Activated T-cell treated with anti-CD3 and anti-CD28 coated beads, Interleukin-2, amount 50 U/mL, for 72 hours (primary cell): ENCODE measurements at places on chromosomes 1 and 21. TPM values are rescaled to one million over a fixed set of nuclear protein-coding genes. Genes with fewer than 3 reads are reported as not detected.

DNA sequence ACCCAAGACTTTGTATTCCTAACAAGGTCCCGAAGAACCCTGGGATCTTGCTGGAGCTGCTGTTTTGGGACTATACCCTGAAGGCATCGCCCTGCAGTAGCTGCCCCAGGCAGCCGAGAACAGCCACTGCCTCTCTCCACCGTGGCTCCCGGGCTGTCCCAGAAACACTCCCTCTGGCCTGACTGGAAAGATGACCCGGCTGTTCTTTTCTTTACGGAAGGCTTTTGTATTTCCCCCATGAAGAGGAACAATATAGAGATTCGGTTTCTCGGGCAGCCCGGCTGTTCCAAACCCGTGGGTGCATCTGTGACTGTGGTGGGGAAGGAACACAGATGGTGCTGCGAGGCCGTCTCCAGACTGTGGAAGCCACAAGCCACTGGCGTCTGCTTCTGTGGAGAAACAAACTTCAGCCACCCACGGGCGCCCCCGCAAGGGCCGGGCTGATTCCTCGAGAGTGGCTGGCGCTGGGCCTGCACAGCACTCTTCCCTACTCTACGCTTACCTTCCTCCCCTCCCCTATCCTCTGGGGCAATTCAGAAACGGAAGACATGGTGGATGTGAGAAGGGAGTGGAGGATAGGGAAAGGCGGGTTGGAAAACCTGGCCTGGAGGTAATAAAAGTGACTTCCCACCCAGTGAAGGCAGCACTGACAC, 33.7 kb upstream of the VASH2 start:
- no peak for DNase-seq

- H3K4me1 ChIP-seq: no peaks in the 10 kb centered on the region
- H3K27me3 ChIP-seq: no peaks in the 10 kb centered on the region
- H3K4me3 ChIP-seq: no peak overlapping the region
- H3K27ac ChIP-seq: no peak overlapping the region
- no peak for DNase-seq
- no peaks in the 10 kb centered on the region for H3K36me3 ChIP-seq
These were observed 737.6 kb downstream of the PLA2G4A start for GRCh38 chr1:187566354-187566753.

DNA sequence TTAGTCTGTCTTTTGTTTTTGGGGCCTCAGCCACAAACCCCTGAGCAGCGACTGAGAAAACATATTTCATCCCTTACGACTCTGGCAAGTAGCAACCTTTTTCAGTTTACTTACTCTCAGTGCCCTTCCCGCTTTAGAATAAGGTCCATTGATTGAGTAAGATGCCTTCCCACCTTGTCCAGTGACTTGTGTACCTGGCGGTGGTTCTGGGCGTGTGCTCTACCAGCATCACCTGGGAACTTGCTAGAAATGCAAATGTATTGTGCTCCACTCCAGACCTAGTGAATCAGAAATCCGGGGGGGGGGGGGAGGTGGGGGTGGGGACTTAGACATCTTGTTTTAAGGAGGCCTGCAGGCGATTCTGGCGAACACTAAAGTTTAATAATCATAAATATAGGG, 72.1 kb downstream of the S1PR1 start:
- no peak for DNase-seq
- peaks cover 66% of the 10 kb centered on the region for H3K4me1 ChIP-seq
- no peaks in the 10 kb centered on the region for H3K27me3 ChIP-seq
- H3K27ac ChIP-seq: peak overlapping the region; percentile 54

- H3K27ac ChIP-seq: no peak overlapping the region
- H3K27me3 ChIP-seq: peaks cover 27% of the 10 kb centered on the region
- peaks cover 3% of the 10 kb centered on the region for H3K36me3 ChIP-seq
- peaks cover 5% of the 10 kb centered on the region for H3K4me1 ChIP-seq
These were observed 3.7 kb upstream of the SDC3 start for GRCh38 chr1:30912224-30912623.

DNA sequence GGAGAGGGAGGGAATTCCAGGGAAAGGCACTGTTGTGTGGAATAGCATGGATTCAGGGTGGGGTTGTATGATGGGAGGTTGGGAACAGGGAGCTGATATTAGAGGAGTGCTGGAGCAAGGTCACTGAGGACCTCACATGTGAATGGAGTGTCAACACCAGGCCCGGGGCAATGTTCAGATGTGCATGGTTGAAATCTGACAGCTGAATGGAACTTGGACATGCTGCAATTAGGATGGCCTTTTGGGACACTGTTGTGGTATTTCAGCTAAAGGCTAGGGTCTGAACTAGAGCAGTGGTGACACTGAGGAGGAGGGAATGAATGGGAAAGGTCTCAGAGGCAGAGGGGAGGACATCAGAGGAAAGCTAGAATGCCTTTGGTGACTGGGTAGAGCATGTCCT, 25.0 kb downstream of the ZSCAN20 start:
- no peak overlapping the region for H3K27ac ChIP-seq
- H3K27me3 ChIP-seq: no peaks in the 10 kb centered on the region
- no peak for DNase-seq
- H3K4me1 ChIP-seq: no peaks in the 10 kb centered on the region
- H3K36me3 ChIP-seq: peaks cover 29% of the 10 kb centered on the region

Gene RXRG
- total RNA-seq: not detected

Gene EVA1B
- total RNA-seq: 8.0 TPM

Gene PLPPR4
- total RNA-seq: not detected

Gene EXO1
- total RNA-seq: 56.2 TPM
